SK-N-MC (cell line): ENCODE measurements at places on chromosomes 3 and 15.

GRCh38 chr3:35064761-35065160 lies 574.6 kb upstream of the ARPP21 start:
- DNase-seq: no peak

DNA sequence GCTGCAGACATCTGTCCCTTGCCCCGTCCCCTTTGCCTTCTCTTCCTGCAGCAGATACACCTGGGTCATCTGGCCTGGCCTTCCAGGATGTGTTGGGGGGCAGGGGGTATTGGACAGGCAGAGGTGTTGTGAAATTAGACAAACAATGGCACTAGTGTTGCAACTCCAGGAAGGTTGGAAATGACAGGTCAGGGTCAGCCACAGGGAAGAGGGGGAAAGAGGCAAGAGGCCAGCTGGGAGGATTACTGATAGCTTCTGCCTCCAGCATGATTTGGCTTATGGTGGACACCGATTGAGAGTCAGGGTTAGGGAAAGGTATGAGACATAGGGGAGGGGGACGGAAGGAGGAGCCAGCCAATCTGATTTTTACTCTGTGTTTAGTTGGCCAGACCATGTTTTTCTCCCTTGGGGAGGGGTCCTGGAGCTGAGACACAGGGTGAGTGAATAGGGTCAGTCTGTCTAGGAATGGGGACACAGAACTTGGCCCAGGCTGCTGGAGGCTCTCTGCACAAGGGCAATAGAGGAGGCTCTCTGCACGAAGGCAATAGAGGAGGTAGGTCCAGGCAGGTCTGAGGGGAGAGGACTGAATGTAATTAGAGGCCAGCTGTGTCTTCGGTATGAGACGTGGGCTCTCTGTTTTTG lies 3.4 kb upstream of the ATP2B2 start:
- no peak for DNase-seq

DNA sequence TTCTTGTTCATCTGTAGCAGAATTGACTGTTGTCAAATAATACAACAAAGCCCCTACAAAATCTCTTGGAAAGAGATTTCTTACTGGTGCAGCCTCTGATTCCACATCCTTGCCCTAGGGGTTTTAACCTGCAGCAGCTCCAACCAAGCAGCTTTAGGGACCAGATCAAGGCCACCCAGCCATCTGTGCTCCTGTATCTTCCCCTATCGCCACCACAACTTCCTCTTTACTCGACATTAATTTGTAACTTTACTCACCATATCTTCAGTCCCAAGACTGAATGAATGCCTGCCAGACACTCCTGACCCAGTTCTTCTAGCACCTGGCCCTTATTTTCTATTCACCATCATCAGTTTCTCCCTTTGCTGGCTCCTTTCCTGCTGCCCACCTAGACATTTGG lies 156.6 kb upstream of the IL12A start:
- DNase-seq: no peak

GRCh38 chr15:46618984-46619383 lies 984.2 kb downstream of the SQOR start:
- DNase-seq: no peak
